ENCODE measurements at places on chromosomes 1 and 21.

DNA sequence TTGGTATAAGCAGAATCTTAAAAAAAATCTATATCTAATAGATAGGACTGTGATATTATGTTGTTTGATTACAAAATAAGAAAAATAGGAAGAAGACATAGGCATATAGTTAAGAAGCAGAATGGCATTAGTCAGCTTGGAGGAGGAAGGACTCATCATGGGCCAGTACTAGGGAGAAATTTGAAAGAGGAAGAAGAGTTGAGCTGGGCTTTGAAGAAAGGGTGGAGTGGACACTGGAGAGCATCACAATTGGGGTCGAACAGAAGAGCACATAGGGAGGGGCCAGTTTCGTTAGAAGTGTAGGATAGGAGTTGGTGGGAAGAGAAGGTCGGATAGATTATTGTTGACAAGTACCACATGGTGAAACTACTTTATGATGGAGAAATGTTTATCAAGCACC lies 129.3 kb downstream of the CACHD1 start:
- no peak for DNase-seq

DNA sequence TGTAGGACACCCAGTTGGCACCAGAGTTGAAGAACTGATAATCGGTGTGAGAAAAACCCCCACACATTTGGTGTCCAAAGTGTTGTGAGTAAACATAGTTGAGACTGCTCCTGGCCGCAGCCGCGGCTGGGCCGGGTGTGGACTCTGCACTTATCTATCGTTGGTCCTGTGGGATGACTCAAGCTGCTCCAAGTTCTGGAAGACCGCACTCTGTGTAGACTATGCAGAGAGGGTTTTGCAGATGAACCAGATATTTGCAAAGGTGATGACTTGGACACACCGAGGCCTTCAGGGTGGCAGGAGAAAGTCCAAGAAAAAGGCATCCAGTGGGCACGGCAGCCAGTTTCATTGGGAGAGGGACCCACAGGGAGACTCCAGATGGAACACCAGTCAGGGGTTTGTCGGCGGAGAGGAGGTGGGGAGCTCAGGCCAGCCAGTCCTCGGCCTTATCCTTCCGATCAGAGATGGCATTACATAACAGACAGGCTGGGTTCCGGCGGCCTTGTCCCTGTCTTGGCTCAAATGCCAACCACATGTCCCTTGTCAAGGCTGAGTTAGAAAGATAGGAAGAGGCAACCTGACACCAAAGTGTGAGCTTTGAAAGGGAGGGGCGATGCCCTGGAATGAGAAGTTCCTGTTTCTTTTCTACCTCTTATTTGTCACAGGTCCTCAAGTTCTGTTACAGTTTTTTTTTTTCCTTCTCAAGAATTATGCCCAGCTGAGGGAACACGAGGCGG lies 21.1 kb downstream of the C2CD2 start:
- no peak for DNase-seq

DNA sequence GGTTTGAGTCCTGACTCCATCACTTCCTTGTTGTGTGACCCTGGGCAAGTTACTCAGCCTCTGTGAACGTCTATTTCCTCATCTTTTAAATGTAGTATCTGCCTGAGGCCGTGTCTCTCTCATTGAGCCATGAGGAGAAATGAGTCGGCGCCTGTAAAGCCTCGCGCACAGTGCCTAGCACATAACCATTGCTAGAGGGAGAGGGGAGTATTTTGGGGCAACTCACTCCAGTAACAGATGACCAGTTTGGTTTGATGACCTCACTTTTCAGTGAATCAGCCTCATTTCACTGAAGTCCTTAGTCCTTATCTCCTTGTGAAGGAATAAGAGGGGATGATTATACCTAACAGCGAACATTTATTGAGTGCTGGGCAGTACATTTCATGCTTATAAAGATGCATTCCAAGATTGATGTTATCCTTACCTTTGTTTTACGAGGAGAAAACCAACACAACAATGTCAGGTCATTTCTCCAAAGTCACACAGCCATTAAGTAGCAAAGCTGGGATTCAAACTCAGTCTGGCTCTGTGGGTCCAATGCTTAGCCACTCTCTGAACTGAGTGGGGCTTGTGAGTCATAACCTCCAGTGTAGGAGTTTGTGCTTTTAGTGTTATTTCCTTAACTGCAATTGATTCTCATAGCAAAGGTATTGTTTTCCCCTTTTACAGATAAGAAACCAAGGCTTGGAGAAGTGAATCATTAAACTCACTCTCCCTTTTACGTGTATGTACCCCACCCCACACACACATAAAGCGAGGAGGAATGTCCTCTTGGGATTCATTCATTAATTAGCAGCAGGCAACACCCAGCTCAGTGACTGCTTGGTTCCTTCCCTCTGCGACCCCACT lies 25.9 kb downstream of the KCNC4 start:
- no peak for DNase-seq

DNA sequence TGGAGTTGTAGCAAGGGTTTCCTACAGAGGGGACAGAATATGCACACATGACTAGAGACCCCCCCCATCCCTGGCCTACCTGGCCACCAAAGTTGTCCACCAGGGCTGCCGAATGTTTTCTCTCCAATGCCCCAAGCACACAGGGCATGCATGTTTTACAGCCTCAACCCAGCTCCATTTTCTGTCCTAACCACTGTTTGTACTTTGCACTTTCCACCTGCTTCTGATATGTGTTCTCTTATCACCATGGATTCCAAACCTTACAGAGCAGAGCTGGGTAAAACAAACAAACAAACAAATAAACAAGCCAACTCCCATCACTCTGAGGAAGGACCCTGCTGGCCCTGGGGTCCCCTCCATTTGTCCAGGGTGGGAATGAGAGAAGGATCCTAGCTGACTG lies 27.3 kb downstream of the CLIC6 start:
- DNase-seq = no peak

GRCh38 chr1:66729119-66729518 lies 23.1 kb upstream of the DYNLT5 start:
- DNase-seq = no peak

DNA sequence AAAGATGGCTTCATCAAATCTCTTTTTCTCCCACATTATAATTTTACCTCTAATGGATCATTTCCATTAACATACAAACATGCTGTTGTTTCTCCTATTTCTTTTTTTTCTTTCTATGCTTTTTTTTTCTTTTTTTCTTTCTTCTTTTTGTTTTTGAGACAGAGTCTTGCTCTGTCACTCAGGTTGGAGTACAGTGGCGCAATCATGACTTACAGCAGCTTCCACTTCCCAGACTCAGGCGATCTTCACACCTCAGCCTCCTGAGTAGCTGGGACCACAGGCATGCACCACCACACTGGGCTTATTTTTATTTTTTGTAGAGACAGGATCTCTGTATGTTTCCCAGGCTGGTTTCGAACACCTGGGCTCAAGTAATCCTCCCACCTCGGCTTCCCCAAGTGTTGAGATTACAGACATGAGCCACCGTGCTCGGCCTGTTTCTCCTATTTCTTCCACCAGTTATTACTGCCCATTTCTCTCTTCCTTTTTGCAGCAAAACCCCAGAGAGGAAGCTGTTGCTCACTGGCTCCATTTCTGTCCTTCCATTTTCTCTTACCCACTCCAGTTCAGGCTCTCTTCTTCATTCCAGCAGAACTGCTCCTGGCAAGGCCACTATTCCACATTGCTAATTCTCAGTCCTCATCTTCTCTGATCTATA lies 32.1 kb upstream of the OPRD1 start:
- no peak for DNase-seq

DNA sequence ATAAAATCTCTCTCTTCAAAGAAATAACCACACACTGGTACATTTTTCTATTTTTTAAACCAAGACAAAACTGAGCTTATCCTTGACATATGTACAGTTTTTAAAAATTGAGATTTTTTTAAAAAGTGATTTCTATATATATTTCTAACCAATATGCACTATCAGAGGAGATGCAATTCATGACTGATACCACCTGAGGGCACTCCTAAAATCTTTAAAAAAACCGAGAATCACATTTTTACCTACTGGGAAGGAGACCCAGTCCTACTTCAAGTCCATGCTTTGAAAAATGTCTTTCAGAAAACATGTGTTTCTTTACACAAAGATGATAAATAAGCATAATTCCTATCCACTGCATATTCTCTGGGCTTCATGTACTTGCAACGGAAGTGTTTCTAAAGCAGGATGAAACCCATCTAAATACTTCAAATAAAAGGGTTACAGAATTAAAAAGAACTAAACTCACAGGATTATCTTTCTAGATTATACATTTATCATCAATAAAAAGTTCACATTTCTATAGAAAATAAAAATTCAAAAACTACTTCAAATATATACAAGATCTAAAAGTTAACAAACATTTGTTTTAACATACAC lies 98.6 kb downstream of the ENAH start:
- DNase-seq = peak; percentile 3

DNA sequence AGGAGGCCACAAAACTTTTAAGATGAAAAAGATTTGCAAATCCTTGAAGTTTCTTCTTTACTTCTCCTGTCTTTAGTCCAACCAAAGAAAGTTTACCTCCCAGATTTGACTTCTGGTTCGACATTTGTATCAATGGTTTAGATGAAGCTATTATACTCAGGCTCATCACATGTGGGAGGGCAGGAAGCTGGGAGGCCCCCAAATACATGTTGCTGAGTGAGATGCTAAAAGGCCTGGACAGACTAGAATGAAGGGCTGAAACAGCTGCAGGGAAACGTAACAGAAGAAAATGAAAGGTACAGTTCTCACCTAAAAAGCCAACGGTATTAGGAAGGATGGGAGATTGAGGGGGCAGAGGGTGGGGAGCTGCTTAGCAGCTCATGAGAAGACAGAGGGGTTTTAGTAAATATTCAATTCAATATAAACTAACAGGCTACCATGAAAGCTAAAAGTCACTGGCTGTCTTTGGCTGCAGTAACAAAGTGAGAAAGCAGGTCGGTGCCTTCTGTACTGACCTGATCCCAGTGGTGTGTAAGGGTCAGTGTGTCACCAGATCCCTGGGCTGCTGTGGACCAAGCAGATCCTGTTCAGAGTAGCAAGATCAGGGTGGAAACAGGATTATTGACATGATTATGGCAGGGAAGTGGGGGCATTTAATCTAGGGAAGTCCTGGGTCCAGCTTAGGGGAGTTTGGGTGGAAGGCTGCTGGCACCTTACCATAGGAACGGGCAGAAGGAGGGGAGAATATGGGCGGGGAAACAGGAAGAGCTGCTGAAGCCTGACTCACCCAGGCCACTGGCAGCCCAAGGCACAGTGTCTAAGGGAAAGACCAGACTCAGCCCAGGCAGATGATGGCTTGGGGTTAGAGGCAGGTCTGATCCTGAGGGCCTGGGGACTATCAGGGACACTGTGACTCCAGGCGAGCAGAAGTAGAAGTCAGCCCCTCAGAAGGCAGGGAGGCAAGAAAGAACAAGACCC lies 60.4 kb downstream of the KCNN3 start:
- no peak for DNase-seq

- no peak for DNase-seq
Observed at GRCh38 chr1:208465786-208466590, 221.8 kb upstream of the PLXNA2 start.

DNA sequence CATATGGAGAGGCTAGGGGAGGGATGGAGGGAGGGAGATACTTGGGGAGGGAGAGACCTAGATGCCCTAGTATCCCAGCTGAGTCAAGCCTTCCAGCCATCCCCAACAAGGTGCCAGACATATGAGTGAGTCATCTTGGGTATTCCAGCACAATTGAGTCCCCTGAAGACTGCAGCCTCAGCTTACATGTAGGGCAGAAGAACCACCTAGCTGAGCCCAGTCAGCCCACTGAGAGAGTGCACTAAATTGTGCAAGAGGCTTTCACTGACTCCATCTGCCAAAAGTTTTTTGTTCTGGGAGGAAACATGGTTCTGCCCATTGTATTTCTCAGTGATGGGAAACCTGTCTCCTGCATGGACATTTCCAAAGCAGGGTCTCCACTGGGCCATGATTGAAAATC lies 76.4 kb downstream of the FOXD2 start:
- DNase-seq = no peak

DNA sequence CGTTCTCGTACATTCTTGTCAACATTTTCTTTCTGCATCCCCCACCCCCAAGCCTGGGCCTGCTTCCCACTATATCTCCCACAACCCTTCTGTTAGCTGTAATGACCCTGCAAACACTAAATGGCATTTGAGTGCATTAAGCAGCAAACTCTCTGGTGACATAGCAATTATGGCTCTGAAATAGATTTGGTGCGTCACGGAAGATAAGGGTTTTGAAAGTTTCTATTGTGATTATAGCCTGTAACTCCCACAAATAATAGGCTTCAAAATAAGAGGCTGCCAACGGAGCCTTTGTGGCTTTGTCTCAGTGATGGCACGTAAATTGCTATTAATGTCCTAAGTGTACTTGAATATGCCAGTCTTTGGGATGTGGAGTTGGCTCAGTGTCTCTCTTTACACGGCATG lies 277.6 kb downstream of the PBX1 start:
- DNase-seq = no peak

DNA sequence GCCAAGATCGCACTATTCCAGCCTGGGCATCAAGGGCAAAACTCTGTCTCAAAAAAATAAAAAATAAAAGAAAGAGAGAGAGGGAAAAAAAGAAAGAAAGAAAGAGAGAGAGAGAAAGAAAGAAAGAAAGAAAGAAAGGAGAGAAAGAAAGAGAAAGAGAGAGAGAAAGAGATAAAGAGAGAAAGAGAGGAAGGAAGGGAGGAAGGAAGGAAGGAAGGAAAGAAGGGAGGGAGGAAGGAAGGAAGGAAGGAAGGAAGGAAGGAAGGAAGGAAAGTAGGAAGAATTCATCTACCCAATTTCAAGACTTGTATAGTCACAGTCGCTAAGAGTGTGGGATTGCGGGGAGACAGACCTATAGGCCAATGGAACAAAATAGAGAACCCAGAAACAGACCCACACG lies 290.6 kb downstream of the NPHP4 start:
- no peak for DNase-seq

- DNase-seq = peak; percentile 92
Observed at GRCh38 chr1:159817276-159818041, 9.2 kb upstream of the SLAMF8 start.

GRCh38 chr1:97832481-97832880 lies 88.4 kb downstream of the DPYD start:
- no peak for DNase-seq

DNA sequence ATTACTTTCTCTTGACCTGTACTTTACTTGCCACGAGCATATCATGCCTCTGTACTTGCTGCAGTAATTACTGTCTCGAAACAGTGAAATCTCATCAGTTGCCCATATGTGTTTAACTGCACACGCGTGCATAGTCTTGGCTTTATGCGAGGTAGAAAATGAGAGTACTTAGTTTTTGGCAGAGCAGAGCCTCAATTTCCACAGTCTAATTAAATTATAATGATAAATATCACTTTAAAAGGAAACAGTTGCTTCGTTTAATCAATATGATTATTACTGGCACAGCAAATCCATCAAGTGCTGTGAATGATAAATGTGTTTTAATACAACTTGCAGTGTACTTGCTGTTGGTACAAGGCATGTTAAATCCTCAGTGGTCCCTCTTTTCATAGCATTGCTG lies 47.6 kb downstream of the ADARB1 start:
- DNase-seq = no peak
